ENCODE measurements at places on chromosomes 6 and 20.

DNA sequence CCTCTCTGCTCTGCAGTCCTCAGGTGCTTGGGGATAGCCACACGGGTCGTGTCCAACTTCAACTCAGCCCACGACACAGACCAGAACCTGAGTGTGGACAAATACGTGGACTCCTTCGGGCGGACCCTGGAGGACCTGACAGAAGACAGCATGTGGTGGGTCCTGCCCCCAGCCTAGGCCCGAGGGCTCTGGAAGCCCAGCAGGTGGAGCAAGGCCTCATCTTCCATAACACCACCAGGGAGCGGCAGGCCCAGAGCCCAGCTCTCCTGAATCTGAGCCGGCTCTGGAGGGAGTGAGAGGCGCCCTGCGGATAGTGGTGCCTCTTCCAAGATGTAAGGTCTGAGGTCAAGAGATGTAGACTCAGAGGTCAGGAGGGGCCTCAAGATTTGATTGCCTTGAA, 19.6 kb downstream of the TGM6 start:
- no peak for DNase-seq

GRCh38 chr6:145723646-145724045, 11.7 kb downstream of the EPM2A start:
- DNase-seq, result no peak

DNA sequence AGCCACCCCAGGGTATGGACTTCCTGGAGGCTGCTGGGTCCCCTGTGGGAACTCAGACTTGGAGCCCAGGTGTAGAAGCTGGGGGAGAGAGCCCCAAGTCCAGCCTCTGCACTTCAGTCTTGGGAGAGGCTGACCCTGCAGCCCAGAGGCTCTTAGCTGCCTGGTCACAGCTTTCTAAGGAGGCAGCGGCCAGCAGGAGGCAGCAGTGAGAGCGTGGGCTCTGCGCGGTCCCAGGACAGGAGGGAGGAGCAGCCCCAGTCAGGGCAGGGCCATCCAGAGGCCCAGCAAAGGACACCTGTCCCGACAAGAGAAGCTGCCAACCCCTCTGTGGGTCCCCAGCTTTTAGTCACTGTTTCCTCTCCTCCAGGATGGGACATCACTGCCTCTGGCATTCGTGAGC, 9.4 kb downstream of the TREML2 start:
- DNase-seq, result no peak

DNA sequence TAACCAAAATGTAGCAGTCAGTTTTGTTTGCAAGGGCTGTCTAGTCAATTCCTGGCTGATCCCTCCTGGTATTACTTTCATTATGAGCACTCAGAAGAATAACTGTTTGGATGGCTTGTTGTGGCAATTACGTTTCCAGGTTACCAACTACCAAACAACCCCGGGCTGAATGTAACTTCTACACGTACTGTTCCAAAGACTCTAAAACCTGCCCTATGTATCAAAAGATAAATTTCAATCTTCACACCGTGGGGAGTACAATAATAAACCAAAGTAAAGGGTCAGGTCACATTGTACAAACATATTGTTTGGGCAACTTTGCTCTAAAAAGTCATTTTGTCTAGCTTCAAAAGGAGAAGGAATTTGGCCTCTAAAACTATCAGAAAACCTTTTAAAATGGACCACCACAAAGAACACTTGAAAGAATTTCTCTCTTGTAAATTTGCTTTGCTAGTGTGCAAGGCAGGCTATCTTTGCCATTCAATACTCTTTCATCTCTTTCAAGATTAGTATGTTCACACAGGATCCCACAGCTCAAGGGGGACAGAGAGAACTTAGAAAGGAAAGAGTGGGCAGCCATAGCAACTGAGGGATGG, 27.6 kb downstream of the DCDC2 start:
- no peak for DNase-seq

GRCh38 chr6:79947191-79948186, at the start of gene ELOVL4:
ELOVL4 (minus strand) TSS chr6:79947553; CDS start chr6:79947279, 274 bp downstream.
- no peak for DNase-seq

Measured in GF-D8 (cell line).